Adrenal gland (tissue), 19 donors: ENCODE measurements at places on chromosomes 4 and X.

DNA sequence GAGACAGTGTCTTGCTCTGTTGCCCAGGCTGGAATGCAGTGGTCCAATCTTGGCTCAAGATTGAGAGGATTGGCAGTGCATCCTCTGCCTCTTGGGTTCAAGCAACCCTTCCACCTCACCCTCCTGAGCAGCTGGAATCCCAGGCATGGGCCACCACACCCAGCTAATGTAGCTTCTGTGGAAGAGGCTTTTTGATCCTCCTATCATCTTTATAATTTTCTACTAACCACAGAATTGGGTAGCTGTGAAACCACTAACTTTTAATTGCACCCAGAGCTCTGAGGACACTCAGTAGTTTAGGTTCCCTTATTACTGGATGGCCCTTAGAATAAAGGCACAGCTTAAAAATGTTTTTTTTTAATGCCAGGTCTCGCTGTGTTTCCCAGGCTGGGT is 8.9 kb upstream of the AGA start:
- H3K36me3 ChIP-seq: no peaks in the 10 kb centered on the region
- no peaks in the 10 kb centered on the region for H3K27me3 ChIP-seq
- no peak for DNase-seq
- H3K27ac ChIP-seq: no peak overlapping the region

GRCh38 chrX:30812326-30812725 is 76.7 kb downstream of the TAB3 start:
- no peaks in the 10 kb centered on the region for H3K36me3 ChIP-seq
- no peaks in the 10 kb centered on the region for H3K4me1 ChIP-seq
- peaks cover 19% of the 10 kb centered on the region for H3K27me3 ChIP-seq

- no peak overlapping the region for H3K4me3 ChIP-seq
- no peaks in the 10 kb centered on the region for H3K36me3 ChIP-seq
- no peak overlapping the region for H3K27ac ChIP-seq
Measured at GRCh38 chr4:82469791-82470345, 39.5 kb downstream of the ENOPH1 start.

DNA sequence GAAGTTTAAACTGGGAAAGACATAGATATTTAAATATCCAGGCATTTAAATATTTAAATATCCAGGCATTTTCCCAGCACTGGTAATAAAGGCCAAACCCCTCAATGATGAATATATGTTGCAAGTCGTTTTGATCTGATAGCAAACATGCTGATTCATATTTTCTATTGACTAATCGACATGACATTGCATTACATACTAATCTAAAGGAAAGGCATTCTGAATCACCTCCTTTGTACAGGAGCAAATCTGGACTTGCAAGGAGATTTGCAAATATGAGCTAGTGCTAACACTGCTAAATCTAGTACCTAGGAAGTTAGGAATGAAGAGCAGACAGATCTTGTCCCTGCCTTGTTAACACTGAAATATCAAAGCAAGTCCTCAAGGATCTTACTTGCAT is 207.3 kb downstream of the SLC7A11 start:
- no peaks in the 10 kb centered on the region for H3K36me3 ChIP-seq
- no peaks in the 10 kb centered on the region for H3K4me1 ChIP-seq
- no peak for DNase-seq
- no peaks in the 10 kb centered on the region for H3K27me3 ChIP-seq

DNA sequence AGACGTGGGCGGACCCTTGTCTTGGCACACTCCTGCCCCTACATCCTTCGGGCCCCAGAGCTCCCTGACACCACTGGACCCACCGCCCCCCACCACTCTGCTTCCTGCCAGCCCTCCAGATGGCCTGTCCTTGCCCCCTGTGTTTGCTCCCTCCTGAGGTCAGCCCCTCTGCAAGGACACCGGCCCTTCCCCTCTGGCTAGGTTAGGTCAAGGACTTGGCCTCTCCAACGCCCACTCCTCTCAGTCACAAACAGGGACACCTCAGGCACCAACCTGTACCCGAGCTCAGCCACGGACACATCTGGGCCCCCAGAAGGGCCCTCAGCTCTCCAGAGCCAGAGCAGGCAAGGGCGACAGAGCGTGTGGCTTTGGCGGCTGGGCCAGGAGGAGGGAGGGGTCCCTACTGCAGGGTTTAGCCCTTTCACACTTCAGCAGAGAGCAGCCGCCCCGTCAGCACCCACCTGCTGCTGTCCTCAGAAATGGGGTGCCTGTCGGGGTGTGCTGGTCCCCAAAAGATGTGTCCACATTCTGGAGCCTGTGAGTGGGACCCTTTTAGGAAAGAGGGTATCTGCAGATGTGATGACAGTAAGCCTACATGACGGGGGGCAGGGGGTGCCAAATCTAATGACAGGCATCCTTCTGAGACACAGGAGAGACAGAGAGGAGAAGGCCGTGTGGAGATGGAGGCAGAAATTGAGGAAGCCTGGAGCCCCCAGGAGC is 23.5 kb upstream of the DUSP9 start:
- H3K4me1 ChIP-seq: no peaks in the 10 kb centered on the region
- no peak for DNase-seq
- no peak overlapping the region for H3K27ac ChIP-seq
- H3K36me3 ChIP-seq: no peaks in the 10 kb centered on the region
